Natural killer cell treated with Interleukin-12 subunit alpha and Interleukin-12 subunit beta and Interleukin-15 and Interleukin-18, amount 100 ng/mL, for 72 hours (primary cell): ENCODE measurements at places on chromosomes 16 and 17. TPM values are rescaled to one million over a fixed set of nuclear protein-coding genes. Genes with fewer than 3 reads are reported as not detected.

The MYH1 gene
- total RNA-seq, result not detected

The FA2H gene
- not detected for total RNA-seq

The SPN gene
- 111 TPM for total RNA-seq

The CHD9NB gene
- total RNA-seq, result not detected

The CCR7 gene
- total RNA-seq, result 65.7 TPM

The ACSM5 gene
- not detected for total RNA-seq

- H3K4me1 ChIP-seq, result peaks cover 8% of the 10 kb centered on the region
- H3K4me3 ChIP-seq, result no peak overlapping the region
- no peak for DNase-seq
- no peaks in the 10 kb centered on the region for H3K36me3 ChIP-seq
- peaks cover 24% of the 10 kb centered on the region for H3K27me3 ChIP-seq
Observed at GRCh38 chr17:50118076-50118827, 11.7 kb downstream of the SAMD14 start.

GRCh38 chr17:69539781-69540319, 125.4 kb downstream of the MAP2K6 start:
- no peak for DNase-seq
- H3K27ac ChIP-seq, result no peak overlapping the region
- H3K4me1 ChIP-seq, result no peaks in the 10 kb centered on the region
- no peaks in the 10 kb centered on the region for H3K36me3 ChIP-seq

- peaks cover 14% of the 10 kb centered on the region for H3K4me1 ChIP-seq
- no peak overlapping the region for H3K4me3 ChIP-seq
- H3K27ac ChIP-seq, result no peak overlapping the region
- no peak for DNase-seq
Observed at GRCh38 chr17:4490109-4490591, 8.5 kb upstream of the SPNS2 start.
